ENCODE measurements at places on chromosomes 2 and 18. TPM values are rescaled to one million over a fixed set of nuclear protein-coding genes. Genes with fewer than 3 reads are reported as not detected.

VWC2L gene
- polyA plus RNA-seq = not detected

TMEM18 gene
- polyA plus RNA-seq = 101 TPM

KIF5C gene
- polyA plus RNA-seq = 2.2 TPM

LINC00305 gene
- not detected for polyA plus RNA-seq

CYP1B1 gene
- polyA plus RNA-seq = 8.4 TPM

FAM237A gene
- not detected for polyA plus RNA-seq

SLC66A3 gene
- polyA plus RNA-seq = 11.4 TPM

HOXD3 gene
- polyA plus RNA-seq = 2.5 TPM

DNAH7 gene
- polyA plus RNA-seq = not detected

UPP2 gene
- polyA plus RNA-seq = not detected

SETBP1 gene
- polyA plus RNA-seq = 17.3 TPM

ITSN2 gene
- polyA plus RNA-seq = 22.3 TPM

HAUS1 gene
- 23.3 TPM for polyA plus RNA-seq

TMEM37 gene
- polyA plus RNA-seq = 6.0 TPM

FBXO48 gene
- polyA plus RNA-seq = 1.9 TPM

DNAH6 gene
- polyA plus RNA-seq = not detected

CD8A gene
- polyA plus RNA-seq = 0.73 TPM

G6PC2 gene
- not detected for polyA plus RNA-seq

YES1 gene
- polyA plus RNA-seq = 46.6 TPM

RUFY4 gene
- polyA plus RNA-seq = not detected

C2orf66 gene
- 0.11 TPM for polyA plus RNA-seq

LONRF2 gene
- polyA plus RNA-seq = 0.57 TPM

BABAM2 gene
- 24.7 TPM for polyA plus RNA-seq

TMEM198 gene
- polyA plus RNA-seq = 2.6 TPM

CRYGD gene
- polyA plus RNA-seq = not detected

CNDP1 gene
- polyA plus RNA-seq = 0.40 TPM

GCKR gene
- 0.30 TPM for polyA plus RNA-seq

GALR1 gene
- not detected for polyA plus RNA-seq

NEUROD1 gene
- not detected for polyA plus RNA-seq

DUSP28 gene
- polyA plus RNA-seq = 11.6 TPM

CAMKMT gene
- polyA plus RNA-seq = 5.6 TPM

TGFA gene
- polyA plus RNA-seq = 0.84 TPM

TBR1 gene
- 0.05 TPM for polyA plus RNA-seq

FEV gene
- not detected for polyA plus RNA-seq

CASP8 gene
- polyA plus RNA-seq = 4.8 TPM

UGT1A8 gene
- polyA plus RNA-seq = not detected

RTP5 gene
- not detected for polyA plus RNA-seq

DNER gene
- polyA plus RNA-seq = 2.1 TPM

KIF1A gene
- polyA plus RNA-seq = 11.5 TPM

KCMF1 gene
- polyA plus RNA-seq = 49.4 TPM

TMEM17 gene
- 2.0 TPM for polyA plus RNA-seq

ACMSD gene
- 0.92 TPM for polyA plus RNA-seq

RAD51AP2 gene
- polyA plus RNA-seq = not detected

PRKCE gene
- 8.5 TPM for polyA plus RNA-seq
